ENCODE measurements at places on chromosomes 1 and 21. TPM values are rescaled to one million over a fixed set of nuclear protein-coding genes. Genes with fewer than 3 reads are reported as not detected.

The PROK1 gene
- not detected for total RNA-seq

The DDAH1 gene
- total RNA-seq: 36.4 TPM

The UBE2J2 gene
- total RNA-seq: 37.2 TPM

The CRABP2 gene
- total RNA-seq: 17.0 TPM

The SPRR4 gene
- total RNA-seq: not detected

The CLCA1 gene
- total RNA-seq: under 0.01 TPM
